ENCODE measurements at places on chromosomes 5 and 9. TPM values are rescaled to one million over a fixed set of nuclear protein-coding genes. Genes with fewer than 3 reads are reported as not detected.

Gene MTRR
- total RNA-seq = 29.1 TPM

- no peak for DNase-seq
These were observed 26.2 kb downstream of the NIPAL4 start for GRCh38 chr5:157486221-157486681.

DNA sequence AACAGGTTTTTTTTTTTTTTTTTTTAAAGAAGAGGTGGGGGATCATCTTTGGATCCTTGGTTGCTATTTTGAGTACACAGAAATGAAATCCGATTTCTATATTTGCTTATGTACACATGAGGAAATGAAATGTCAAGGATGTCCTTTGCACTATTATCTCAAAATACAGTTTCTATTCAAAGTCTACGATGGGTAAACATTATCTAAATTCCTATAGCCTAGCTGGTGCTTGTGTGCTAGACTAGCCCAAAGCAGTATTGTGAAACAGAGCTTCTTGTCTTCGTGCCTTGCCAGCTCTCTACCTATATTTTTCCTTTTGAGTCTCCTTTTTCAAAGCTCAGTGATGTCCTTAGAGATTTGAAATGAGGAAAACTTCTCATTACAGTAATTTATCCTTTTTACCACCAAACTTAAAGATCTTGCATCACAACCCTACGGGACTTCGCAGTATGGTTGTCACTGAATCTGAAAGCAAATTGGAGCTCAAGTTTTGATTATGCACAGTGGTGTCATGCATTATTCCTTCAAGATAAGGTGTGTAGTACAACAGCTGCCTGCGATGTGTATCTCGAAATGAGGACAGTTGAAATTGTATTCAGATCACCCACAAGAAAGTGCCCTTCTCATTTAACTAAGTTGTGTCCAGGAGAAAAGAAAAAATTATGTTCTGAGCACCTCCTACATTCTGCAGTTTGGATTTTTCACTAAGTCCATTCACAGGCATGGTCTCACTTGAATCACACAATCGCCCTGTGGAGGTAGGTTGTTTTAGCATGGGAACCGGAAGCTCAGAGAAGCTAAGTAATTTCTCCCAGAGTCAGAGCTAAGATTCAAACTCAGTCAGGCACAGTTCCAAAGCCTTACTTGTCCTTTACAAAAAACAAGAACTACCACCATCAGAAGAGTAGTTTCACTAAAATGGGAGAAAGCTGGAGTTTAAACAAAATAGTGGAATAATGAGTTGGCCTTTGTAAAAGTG lies 379.0 kb downstream of the GLIS3 start:
- DNase-seq = no peak

Gene LAMC3
- 7.1 TPM for total RNA-seq

- no peak for DNase-seq
These were observed 101.0 kb upstream of the SMC2 start for GRCh38 chr9:103992938-103993579.

Measured in left lobe of liver (tissue), 2 donors.